ENCODE measurements at places on chromosomes 13 and 19. TPM values are rescaled to one million over a fixed set of nuclear protein-coding genes. Genes with fewer than 3 reads are reported as not detected.

The MAP3K10 gene
- total RNA-seq: 17.1 TPM

- no peak overlapping the region for H3K4me3 ChIP-seq
- DNase-seq: no peak
Measured at GRCh38 chr13:112963641-112964040, 5.4 kb upstream of the MCF2L start.

The LGALS7 gene
- not detected for total RNA-seq

DNA sequence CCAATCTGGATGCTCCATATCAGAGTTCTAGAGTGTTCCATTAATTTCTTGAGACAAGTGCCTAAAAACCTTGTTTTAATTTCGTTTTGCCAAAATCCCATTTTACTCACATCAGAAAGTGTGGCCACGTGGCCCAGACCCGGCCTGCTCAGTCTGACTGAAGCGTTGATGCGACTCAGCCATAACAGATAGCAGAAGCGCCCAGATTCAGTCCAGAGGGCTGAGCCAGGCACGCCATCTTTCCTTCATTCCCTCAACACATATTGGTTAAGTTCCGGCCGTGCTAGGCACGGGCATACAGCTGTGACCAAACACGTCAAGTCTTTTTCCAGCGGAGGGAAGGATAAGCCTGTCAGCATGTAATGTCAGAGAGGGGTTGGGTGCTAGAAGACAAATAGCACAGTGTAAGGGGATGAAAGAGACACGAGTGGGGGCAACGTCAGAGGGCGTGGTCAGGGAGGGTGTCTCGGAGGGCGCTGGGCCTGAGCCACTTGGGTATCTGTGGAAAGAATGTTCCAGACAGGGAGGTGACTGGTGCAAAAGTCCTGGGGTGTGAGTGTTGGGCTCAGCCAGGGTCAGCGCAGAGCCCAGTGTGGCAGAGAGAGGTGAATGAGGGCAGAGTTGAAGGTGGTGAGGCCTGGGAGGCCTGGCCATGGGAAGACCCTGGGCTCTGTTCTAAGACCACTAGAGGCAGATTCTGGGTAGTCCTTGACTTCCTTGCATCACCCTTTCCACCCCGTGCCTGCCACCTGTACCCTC is 3.1 kb downstream of the F10 start:
- no peak overlapping the region for H3K4me3 ChIP-seq
- no peak overlapping the region for H3K27ac ChIP-seq
- H3K36me3 ChIP-seq: no peaks in the 10 kb centered on the region
- DNase-seq: no peak
- H3K27me3 ChIP-seq: peaks cover 17% of the 10 kb centered on the region
- H3K4me1 ChIP-seq: peaks cover 18% of the 10 kb centered on the region

- no peak overlapping the region for H3K27ac ChIP-seq
- peaks cover 23% of the 10 kb centered on the region for H3K27me3 ChIP-seq
- DNase-seq: no peak
- H3K36me3 ChIP-seq: no peaks in the 10 kb centered on the region
- H3K4me3 ChIP-seq: no peak overlapping the region
Measured at GRCh38 chr19:33888665-33889064, 92.0 kb downstream of the KCTD15 start.

The GZMM gene
- not detected for total RNA-seq

The KLF1 gene
- not detected for total RNA-seq

DNA sequence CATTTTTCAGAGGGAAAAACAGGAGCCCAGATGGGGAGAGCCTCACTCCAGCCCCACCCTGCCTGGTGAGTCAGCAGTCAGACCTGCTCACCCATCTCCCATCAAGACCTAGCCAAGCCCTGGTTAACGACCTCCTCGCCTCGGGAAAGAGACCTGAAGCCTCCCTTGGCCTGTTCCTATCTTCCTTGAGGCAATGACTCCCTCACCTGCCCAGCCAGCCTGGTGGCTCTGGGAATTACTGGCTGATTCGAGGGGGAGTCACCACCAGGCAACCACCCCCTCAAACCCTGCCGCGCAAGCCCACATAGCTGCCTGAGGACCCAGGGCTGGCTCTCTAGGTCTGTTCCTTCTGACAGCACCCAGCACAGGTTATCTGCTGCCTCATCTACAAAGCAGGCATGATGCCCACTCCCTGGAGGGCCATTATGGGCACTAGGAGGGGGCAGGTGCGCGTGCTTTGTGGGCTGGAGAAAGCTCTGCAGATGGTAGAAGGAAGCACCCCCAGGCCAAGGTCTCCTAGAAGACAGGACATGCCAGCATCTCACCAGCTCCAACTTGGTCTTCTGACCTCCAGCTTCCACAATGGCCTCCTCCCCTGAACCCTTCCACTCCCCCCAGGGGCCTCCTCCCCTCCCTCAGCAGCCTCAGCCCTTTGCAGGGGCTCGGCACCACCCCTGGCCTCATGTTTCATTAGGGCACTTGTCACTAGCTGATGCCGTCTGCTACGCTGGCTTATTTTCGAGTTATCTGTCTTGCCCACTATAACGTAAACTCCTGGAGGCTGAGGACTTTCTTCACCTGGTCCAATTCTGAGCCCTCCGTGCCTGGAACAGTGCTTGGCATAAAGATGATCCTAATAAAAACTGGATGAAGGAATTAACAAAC is 10.4 kb downstream of the DEDD2 start:
- peaks cover 81% of the 10 kb centered on the region for H3K36me3 ChIP-seq
- no peaks in the 10 kb centered on the region for H3K27me3 ChIP-seq
- no peak overlapping the region for H3K4me3 ChIP-seq
- H3K4me1 ChIP-seq: peaks cover 15% of the 10 kb centered on the region

The ZIK1 gene
- 4.0 TPM for total RNA-seq

The C13orf42 gene
- not detected for total RNA-seq

DNA sequence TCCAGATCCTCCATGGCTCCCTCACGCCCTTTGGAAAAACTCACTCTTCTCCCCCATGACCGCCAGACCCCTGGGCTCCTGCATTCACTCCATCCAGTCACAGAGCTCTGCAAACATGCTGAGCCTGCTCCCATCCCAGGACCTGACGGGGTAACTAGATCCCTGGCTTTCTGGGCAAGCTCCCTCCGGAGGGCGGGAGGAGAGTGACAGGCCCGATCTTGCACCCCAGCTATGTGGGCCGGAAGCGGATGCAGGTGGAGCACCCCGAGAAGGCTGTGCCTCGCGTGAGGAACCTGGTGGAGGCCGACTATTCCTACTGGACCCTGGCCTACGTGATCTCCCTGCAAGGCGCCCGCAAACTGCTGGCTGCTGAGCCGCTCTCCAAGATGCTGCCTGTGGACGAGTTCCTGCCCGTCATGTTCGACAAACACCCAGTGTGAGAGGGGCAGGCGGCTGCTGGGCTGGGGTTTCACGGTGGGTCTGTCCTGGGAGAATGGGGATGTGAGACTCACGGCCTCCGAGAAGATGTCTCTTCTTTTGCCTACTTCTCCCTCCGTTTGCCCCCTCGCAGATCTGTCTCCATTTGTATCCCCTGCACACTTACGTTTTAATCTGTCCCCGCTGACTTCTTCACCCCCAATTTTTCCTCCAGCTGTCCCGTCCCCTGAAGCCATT is 25.2 kb downstream of the COLGALT1 start:
- H3K27me3 ChIP-seq: no peaks in the 10 kb centered on the region
- peaks cover 61% of the 10 kb centered on the region for H3K36me3 ChIP-seq
- H3K4me3 ChIP-seq: no peak overlapping the region
- H3K27ac ChIP-seq: no peak overlapping the region

GRCh38 chr13:46088821-46089562 is 15.8 kb downstream of the CPB2 start:
- no peaks in the 10 kb centered on the region for H3K4me1 ChIP-seq
- H3K27ac ChIP-seq: no peak overlapping the region
- H3K36me3 ChIP-seq: no peaks in the 10 kb centered on the region
- no peak overlapping the region for H3K4me3 ChIP-seq
- no peaks in the 10 kb centered on the region for H3K27me3 ChIP-seq

- H3K36me3 ChIP-seq: no peaks in the 10 kb centered on the region
- H3K4me1 ChIP-seq: no peaks in the 10 kb centered on the region
- no peak for DNase-seq
- H3K4me3 ChIP-seq: no peak within 1 kb of the TSS
- peaks cover 40% of the 10 kb centered on the region for H3K27me3 ChIP-seq
Measured at GRCh38 chr19:46124638-46125115, at the start of gene IGFL3. Gene IGFL3 (minus strand): TSS chr19:46124688. CDS start chr19:46124649, 39 bp downstream.

GRCh38 chr13:77329911-77330584 is 3.2 kb upstream of the MYCBP2 start:
- no peaks in the 10 kb centered on the region for H3K36me3 ChIP-seq
- peak overlapping the region; percentile 91 for H3K27ac ChIP-seq
- peak overlapping the region; percentile 85 for H3K4me3 ChIP-seq
- H3K4me1 ChIP-seq: peaks cover 48% of the 10 kb centered on the region
- DNase-seq: no peak
- no peaks in the 10 kb centered on the region for H3K27me3 ChIP-seq

- peaks cover 19% of the 10 kb centered on the region for H3K4me1 ChIP-seq
- no peak overlapping the region for H3K27ac ChIP-seq
- DNase-seq: no peak
- H3K4me3 ChIP-seq: no peak overlapping the region
- H3K36me3 ChIP-seq: no peaks in the 10 kb centered on the region
- peaks cover 58% of the 10 kb centered on the region for H3K27me3 ChIP-seq
Measured at GRCh38 chr19:31257025-31257424, 92.2 kb downstream of the TSHZ3 start.

DNA sequence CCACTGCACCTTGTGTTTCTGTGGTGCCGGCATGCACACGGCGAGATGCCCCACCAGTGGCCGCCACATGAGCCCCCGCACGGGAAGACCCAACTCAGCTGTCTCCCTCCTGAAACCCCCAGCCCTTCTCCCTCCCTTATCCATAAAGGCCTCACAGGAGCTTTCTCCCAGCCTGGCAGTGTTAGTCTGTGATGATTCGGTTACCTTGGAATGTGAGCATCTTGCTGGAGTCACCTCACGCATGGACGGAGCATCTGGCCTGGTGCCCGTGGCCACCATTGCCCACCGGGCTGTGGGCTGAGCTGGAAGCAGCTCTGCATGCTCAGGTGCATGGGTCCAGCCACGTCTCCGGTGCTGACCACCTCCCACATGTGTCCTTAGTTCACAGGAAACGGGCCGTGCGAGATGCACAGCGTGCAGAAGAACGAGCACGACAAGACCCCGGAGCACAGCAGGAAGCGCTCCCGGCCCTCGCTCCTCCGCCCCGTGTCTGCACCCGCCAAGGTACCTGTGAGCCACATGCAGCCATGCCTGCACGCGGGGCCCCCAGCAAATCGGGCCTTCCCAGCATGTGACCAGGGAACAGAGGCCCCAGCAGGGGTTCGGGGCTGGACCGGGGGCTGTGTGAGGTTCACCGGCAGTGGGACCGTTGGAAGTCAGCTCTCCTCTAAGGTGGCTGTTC is 22.0 kb downstream of the SIN3B start:
- H3K27ac ChIP-seq: no peak overlapping the region
- H3K36me3 ChIP-seq: peaks cover 97% of the 10 kb centered on the region
- H3K4me1 ChIP-seq: peaks cover 4% of the 10 kb centered on the region
- DNase-seq: no peak

- no peaks in the 10 kb centered on the region for H3K4me1 ChIP-seq
- DNase-seq: no peak
- H3K36me3 ChIP-seq: no peaks in the 10 kb centered on the region
- no peaks in the 10 kb centered on the region for H3K27me3 ChIP-seq
- no peak overlapping the region for H3K27ac ChIP-seq
Measured at GRCh38 chr13:107034236-107034872, 466.4 kb upstream of the ARGLU1 start.

DNA sequence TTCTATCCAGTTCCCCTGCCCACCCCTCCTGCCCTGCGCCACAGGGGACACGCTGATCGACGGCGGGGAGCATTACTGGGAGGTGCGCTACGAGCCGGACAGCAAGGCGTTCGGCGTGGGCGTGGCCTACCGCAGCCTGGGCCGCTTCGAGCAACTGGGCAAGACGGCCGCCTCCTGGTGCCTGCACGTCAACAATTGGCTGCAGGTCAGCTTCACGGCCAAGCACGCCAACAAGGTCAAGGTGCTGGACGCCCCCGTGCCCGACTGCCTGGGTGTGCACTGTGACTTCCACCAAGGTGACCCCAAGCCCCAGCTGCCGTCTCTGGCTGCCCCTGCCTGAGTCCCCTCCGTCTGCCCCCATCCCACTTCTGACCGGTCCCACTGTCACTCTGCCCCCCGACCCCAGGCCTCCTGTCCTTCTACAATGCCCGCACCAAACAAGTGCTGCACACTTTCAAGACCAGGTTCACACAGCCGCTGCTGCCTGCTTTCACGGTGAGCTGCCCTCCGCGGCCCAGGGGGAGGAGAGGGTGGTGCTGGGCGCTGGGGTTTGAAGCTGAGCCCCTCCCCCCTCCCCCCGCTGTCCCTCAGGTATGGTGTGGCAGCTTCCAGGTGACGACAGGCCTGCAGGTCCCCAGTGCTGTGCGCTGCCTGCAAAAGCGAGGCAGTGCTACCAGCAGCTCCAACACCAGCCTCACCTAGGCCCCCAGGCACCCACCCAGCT is 15.5 kb downstream of the STAP2 start:
- H3K4me3 ChIP-seq: no peak overlapping the region
- no peaks in the 10 kb centered on the region for H3K36me3 ChIP-seq
- no peak for DNase-seq
- no peak overlapping the region for H3K27ac ChIP-seq

GRCh38 chr13:107574517-107575210 is 640.7 kb downstream of the LIG4 start:
- H3K36me3 ChIP-seq: no peaks in the 10 kb centered on the region
- H3K4me3 ChIP-seq: no peak overlapping the region
- no peaks in the 10 kb centered on the region for H3K4me1 ChIP-seq
- no peaks in the 10 kb centered on the region for H3K27me3 ChIP-seq
- DNase-seq: no peak
- H3K27ac ChIP-seq: no peak overlapping the region

DNA sequence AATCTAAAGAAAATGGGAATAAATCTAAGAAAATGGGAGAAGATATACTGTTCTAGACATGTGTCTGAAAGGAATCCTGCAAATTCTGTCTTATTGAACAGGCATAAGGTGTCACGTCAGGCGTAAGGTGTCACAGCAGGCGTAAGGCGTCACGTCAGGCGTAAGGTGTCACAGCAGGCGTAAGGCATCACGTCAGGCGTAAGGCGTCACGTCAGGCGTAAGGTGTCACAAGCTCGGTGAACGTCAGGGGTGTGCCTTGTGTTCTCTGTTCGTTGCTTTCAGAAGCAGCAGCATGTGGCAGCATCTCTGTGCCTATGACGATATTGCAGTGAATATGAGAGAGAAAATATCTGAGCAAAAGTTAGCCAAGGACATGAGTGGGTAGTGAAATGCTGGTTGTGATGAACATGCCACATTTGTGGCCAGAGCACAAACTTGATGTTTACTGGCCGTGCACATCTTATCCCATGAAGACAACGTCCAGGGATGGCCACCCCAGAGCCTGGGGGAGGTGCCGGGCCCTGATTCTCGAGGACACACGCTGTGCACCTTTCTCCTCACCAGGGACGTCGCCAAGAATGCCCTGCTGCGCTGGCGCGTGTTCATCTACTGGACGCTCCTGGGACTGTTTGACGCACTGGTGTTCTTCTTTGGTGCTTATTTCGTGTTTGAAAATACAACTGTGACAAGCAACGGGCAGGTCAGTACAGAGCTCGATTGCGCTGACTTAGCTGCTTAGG is 107.0 kb upstream of the MCF2L start:
- H3K36me3 ChIP-seq: peaks cover 72% of the 10 kb centered on the region
- H3K27me3 ChIP-seq: no peaks in the 10 kb centered on the region
- peaks cover 9% of the 10 kb centered on the region for H3K4me1 ChIP-seq
- no peak overlapping the region for H3K27ac ChIP-seq

The ALOX5AP gene
- total RNA-seq: 7.2 TPM

The OR7A5 gene
- total RNA-seq: not detected

The CYSLTR2 gene
- total RNA-seq: 7.6 TPM

GRCh38 chr19:1828279-1829238 is 16.5 kb upstream of the ATP8B3 start:
- H3K27ac ChIP-seq: no peak overlapping the region
- no peaks in the 10 kb centered on the region for H3K27me3 ChIP-seq
- no peak overlapping the region for H3K4me3 ChIP-seq
- peaks cover 20% of the 10 kb centered on the region for H3K4me1 ChIP-seq
- peaks cover 57% of the 10 kb centered on the region for H3K36me3 ChIP-seq
- no peak for DNase-seq

GRCh38 chr13:48492470-48493065 is 40.3 kb downstream of the RCBTB2 start:
- no peaks in the 10 kb centered on the region for H3K27me3 ChIP-seq
- DNase-seq: peak; percentile 82
- H3K27ac ChIP-seq: peak overlapping the region; percentile 81

Measured in left ventricle myocardium inferior (tissue), 1 donor.